Stimulated activated CD4-positive, alpha-beta T cell treated with anti-CD3 and anti-CD28 coated beads, Interleukin-15, amount 100 ng/mL, for 24 hours (primary cell): ENCODE measurements at places on chromosomes 1 and 21.

DNA sequence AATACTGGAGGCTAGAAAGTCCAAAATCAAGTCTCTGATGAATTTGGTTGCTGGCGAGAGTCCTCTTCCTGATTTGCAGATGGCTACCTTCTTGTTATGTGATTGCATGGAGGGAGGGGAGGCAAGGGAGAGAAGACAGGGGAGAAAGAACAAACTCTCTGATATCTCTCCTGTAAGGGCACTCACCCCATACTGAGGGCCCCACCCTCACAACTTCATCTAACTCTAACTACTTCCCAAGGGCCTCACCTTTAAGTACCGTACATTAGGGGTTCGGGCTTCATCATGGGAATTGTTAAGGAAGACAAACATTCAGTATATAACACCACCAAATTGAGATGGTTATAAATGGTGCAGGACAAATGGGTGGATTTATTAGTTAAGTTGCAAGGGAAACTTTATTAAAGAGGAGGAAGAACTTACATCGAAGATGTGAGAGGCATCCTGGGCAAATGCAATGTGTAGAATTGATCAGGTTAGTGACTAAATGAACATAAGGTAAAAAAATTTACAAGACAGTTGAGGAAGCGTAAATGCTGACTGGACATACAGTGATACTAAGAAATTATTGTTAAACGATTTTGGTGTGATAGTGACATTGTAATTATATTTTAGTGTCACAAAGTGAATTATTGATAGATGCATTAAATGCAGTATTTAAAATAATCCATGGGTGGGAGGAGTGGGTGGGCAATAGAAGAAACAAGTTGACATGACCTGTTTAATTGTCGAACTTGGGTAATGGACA, 10.6 kb downstream of the OR2B11 start:
- DNase-seq, result no peak

GRCh38 chr1:172320733-172321132, 99.8 kb upstream of the C1orf105 start:
- no peak for DNase-seq

DNA sequence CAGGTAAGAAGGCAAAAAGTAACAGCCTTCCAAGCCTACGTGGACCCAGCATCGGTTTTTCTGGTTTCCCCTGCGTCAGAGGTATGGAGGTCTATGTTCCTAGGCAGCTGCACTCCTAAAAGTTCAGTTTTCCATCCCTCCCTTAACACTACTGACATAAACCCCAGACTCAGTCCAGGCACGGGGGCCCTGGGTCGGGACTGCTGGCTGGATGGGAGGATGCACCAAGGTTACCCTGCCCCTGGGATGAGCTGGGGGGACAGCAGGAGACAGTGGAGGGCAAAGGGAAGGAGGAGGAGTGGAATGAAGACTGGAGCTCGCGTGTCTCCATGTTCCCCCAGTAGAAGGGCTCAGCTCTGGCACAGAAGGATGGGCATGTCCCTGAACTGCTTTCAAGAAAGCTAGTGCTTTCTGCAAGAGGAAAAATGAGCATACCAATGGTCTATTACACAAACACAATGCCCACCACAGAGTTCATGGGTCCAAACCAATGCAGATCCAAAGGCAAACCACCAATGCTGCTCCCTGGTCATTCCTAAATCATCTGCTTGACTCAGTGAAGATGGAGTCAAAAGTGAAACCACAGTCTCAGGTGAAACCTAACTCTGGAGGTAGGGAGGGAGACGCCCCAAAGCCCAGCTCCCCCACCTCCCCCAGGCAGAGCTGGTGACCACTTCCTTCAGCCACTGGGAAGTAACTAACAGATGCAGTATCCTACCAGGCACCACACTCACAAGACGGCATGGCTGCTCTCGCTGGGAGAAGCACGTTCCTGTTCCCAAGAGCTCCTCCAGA, 54.9 kb downstream of the CD46 start:
- no peak for DNase-seq

- no peak for DNase-seq
Measured at GRCh38 chr1:235843461-235843961, 23.2 kb downstream of the LYST start.
